ENCODE measurements at places on chromosomes 7 and 10. TPM values are rescaled to one million over a fixed set of nuclear protein-coding genes. Genes with fewer than 3 reads are reported as not detected.

The CYP3A4 gene
- not detected for total RNA-seq

GRCh38 chr10:72337039-72337629 is 17.6 kb downstream of the DNAJB12 start:
- H3K27me3 ChIP-seq = no peaks in the 10 kb centered on the region
- H3K36me3 ChIP-seq = peaks cover 10% of the 10 kb centered on the region
- H3K27ac ChIP-seq = peak overlapping the region; percentile 96
- peaks cover 64% of the 10 kb centered on the region for H3K4me1 ChIP-seq
- H3K4me3 ChIP-seq = no peak overlapping the region
- DNase-seq = peak; percentile 60

DNA sequence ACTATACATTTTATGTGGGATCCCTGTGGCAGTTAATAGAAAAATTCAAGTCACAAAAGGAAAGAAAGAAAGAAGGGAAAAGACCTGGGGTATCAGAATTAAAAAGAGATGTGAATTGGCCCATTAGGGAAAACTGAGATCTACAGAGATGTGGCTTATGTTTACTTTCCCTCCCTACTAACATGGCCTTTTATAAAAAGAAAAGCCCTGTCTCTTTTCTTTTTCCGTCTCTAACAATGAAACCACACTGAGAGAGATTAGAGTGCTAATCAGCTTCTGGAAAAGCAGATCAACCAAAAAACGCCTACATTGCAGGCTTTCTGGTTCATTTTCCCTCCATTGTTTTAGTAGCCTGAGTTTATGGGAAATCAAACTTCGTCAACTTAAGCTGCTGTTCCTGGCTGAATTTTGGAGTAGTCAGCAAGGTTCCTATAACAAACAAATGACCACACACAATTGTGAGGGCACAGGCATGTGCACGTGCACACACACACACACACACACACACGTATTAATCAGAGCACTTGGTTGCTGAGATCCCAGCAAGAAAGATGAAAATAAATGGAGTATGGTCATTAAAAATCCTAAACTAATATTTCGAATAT is 235.1 kb downstream of the SORCS1 start:
- H3K27ac ChIP-seq = no peak overlapping the region
- H3K4me1 ChIP-seq = no peaks in the 10 kb centered on the region
- no peaks in the 10 kb centered on the region for H3K27me3 ChIP-seq
- no peak overlapping the region for H3K4me3 ChIP-seq

- peak overlapping the region; percentile 96 for H3K27ac ChIP-seq
- no peaks in the 10 kb centered on the region for H3K36me3 ChIP-seq
- H3K4me1 ChIP-seq = peaks cover 66% of the 10 kb centered on the region
- peak overlapping the region; percentile 91 for H3K4me3 ChIP-seq
Observed at GRCh38 chr10:69090685-69091084, 2.8 kb downstream of the SRGN start.

DNA sequence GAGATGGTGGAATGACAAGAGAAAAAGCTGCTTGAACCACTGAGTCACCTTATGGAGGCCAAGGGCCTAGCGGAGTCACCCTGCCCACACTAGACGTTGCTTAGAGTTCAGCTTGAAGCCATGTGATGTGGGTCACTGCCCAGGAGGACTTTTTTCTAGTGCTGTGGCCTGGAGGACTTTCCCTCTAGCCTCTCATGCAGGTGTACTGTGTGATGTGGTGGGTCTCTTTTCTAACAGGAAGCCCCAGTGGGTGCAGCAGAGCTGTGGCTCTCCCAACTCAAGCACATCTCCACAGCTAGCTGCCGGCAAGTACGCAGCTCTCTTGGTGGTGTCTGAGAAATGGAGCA is 13.6 kb downstream of the POR start:
- peaks cover 12% of the 10 kb centered on the region for H3K4me1 ChIP-seq
- H3K36me3 ChIP-seq = no peaks in the 10 kb centered on the region
- DNase-seq = peak; percentile 45
- H3K27me3 ChIP-seq = no peaks in the 10 kb centered on the region
- peak overlapping the region; percentile 59 for H3K4me3 ChIP-seq

DNA sequence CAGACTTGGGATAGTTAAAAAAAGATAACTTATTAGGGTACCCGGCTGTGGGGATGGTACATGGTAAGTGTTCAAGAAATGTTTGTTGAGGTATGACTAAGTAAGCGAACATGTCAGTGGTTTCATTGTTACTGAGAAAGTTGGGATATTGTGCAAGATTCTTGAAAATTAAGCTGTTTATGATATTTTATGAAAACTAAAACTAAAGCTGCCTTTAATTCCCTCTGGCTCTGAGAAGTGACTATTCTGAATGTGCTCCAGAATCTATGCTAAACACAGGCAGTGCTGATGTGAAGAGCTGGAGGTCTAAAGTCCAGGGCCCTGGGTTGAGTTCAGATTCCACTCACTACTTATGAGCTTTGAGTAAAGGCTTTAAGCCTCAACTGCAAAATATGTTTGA is 72.9 kb downstream of the AOAH start:
- H3K4me1 ChIP-seq = peaks cover 55% of the 10 kb centered on the region
- H3K27me3 ChIP-seq = no peaks in the 10 kb centered on the region
- no peak for DNase-seq

- peak overlapping the region; percentile 22 for H3K4me3 ChIP-seq
- H3K36me3 ChIP-seq = no peaks in the 10 kb centered on the region
- no peaks in the 10 kb centered on the region for H3K27me3 ChIP-seq
- H3K4me1 ChIP-seq = peaks cover 9% of the 10 kb centered on the region
- peak; percentile 14 for DNase-seq
Observed at GRCh38 chr10:119608316-119609155, 11.8 kb upstream of the TIAL1 start.

The CTTNBP2 gene
- 0.05 TPM for total RNA-seq

The ANKRD2 gene
- total RNA-seq = not detected

The NEUROG3 gene
- total RNA-seq = not detected

- H3K4me1 ChIP-seq = peaks cover 16% of the 10 kb centered on the region
- no peak overlapping the region for H3K4me3 ChIP-seq
- no peak for DNase-seq
- peaks cover 3% of the 10 kb centered on the region for H3K36me3 ChIP-seq
- no peaks in the 10 kb centered on the region for H3K27me3 ChIP-seq
- no peak overlapping the region for H3K27ac ChIP-seq
Observed at GRCh38 chr7:30412782-30413504, 65.6 kb downstream of the NOD1 start.

DNA sequence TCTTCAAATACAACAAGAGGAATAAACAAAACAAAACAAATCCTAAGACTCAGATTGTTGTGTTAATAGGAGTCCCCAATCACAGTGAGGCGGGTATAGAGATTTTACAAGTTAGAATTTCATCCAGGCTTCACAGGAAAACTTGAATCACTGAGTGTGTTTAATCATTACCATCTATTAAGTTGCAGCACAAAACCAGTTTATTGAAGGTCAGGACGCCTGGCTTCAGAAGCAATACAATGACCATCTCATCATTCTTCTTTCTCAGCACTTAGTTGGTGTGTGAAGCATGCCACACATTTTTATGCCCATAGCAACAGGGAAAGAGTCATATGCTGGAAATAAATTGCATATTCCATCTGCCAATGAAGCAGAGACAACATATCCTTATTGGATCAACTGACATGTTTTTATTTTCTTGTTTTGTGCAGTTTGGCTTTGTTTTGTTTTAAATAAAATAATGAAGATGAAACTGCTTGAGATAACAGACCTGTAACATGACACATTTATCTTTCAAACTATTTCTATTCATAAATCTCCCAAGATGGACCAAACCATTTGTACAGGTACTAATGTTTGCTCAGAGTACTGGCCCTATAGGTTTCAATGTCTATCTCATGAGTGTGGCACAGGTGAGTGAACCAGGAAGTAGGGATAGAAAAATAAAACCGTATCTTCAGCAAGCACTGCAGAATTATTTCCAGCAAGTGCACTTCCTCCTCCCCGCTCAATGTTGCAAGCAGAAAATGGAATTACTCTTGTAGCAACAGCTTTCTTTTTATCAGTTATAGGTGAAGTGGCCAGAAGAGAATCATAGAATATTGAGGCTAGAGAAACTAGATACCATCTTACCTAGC is 40.4 kb downstream of the TAC1 start:
- peaks cover 15% of the 10 kb centered on the region for H3K27me3 ChIP-seq
- H3K36me3 ChIP-seq = no peaks in the 10 kb centered on the region
- DNase-seq = no peak
- H3K4me3 ChIP-seq = no peak overlapping the region
- H3K4me1 ChIP-seq = no peaks in the 10 kb centered on the region

DNA sequence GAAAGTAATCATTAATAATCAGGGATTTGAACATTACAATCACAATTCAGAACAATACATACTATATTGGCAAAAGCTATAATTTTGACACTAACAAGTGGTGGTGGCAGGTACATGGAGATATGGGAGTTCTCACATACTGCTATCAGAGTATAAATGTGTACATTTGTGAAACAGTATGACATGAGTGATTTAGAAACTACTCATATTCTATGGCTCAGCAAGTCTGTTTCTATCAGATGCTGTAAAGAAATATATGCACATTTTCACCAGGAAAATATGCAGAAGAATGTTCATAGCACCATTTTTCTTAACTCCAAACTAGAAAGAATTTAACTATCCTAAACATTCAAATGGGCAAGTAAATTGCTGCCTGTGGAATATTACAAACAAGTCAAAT is 620.0 kb downstream of the SH2D4B start:
- DNase-seq = no peak
- H3K36me3 ChIP-seq = no peaks in the 10 kb centered on the region
- no peak overlapping the region for H3K4me3 ChIP-seq
- no peaks in the 10 kb centered on the region for H3K4me1 ChIP-seq
- H3K27ac ChIP-seq = no peak overlapping the region
- no peaks in the 10 kb centered on the region for H3K27me3 ChIP-seq

The PON1 gene
- not detected for total RNA-seq

DNA sequence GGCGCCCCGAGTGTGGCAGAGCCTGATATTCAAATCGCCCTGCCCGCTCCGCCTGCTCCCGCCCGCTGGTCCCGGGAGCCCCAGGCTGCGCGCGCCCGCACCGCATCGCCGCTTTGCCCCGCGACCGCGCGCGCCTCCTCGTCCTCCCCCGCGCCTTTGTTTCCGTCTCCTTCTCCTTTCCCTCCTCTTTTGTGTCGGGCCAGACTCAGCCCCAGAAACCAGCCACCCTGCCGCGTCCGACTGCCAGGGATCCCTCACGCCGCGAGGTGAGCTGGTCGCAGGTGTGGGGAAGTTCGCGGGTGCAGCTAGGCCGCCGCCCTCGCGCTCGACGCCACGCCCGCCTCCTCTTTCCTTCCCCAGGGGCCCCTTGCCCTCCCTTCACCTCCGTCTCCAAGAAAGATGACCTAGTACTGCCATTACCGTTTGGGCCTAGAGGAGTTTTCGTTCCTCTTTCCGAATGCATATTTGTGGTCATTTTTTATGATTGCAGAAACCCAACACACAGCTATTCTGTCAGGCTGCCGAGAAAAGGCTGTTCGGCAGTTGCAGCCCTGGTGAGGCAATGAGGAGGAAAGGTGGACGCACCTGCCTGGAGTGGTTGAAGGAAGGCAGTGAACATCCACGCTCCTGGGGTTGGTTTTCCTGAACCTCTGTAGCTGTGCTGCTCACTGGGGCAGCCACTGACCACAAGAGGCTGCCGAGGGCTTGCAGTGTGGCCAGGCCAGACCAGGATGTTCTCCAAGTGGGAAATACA is 107.3 kb downstream of the SNX10 start:
- no peaks in the 10 kb centered on the region for H3K36me3 ChIP-seq
- peak overlapping the region; percentile 53 for H3K27ac ChIP-seq
- H3K27me3 ChIP-seq = peaks cover 31% of the 10 kb centered on the region
- peaks cover 20% of the 10 kb centered on the region for H3K4me1 ChIP-seq
- peak overlapping the region; percentile 94 for H3K4me3 ChIP-seq

The SPDYE6 gene
- not detected for total RNA-seq

The DBNL gene
- total RNA-seq = 184 TPM

- no peak overlapping the region for H3K4me3 ChIP-seq
- no peaks in the 10 kb centered on the region for H3K4me1 ChIP-seq
- H3K27ac ChIP-seq = no peak overlapping the region
- no peak for DNase-seq
- peaks cover 13% of the 10 kb centered on the region for H3K27me3 ChIP-seq
Observed at GRCh38 chr7:64182036-64182790, 24.8 kb upstream of the ZNF735 start.

DNA sequence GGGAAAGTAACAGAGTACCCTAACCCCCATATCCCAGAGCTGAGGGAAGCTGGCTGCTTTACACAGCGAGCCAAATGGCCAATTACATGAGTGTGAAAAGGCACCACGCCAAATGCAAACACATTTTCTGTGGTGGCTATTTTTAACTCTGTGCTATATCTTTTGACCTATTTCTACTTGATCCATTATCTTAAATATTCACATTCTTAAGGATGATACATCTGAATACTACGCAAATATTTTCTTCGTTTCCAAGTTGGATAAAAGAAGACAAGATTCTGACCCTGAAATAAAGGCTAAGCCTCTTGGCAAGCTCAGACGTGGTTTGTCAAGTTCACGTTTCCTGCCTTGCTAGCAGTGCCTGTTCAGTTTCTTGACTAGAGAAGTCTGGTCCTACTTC is 146.7 kb upstream of the TMEM196 start:
- no peak overlapping the region for H3K27ac ChIP-seq
- H3K4me1 ChIP-seq = no peaks in the 10 kb centered on the region
- no peak for DNase-seq
- H3K27me3 ChIP-seq = peaks cover 3% of the 10 kb centered on the region
- no peak overlapping the region for H3K4me3 ChIP-seq
- H3K36me3 ChIP-seq = no peaks in the 10 kb centered on the region

DNA sequence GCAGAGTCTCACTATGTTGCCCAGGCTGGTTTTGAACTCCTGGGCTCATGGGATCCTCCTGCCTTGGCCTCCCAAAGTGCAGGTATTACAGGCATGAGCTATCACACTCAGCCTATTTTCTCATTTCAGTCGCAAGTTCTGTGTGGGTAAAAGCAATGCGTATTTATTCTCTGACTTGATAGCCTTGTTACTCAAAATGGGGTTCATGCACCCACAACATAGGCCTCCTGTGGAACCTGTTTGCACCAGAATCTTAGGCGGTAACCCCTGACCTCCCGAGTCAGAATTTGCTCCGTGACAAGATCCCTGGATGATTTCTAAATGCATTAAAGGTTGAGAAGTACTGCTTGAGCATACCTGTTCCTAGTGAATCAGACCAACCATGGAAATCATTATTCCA is 7.3 kb downstream of the IL2RA start:
- DNase-seq = no peak
- H3K4me1 ChIP-seq = peaks cover 51% of the 10 kb centered on the region
- no peaks in the 10 kb centered on the region for H3K36me3 ChIP-seq
- peak overlapping the region; percentile 89 for H3K27ac ChIP-seq
- no peak overlapping the region for H3K4me3 ChIP-seq

The MSMB gene
- not detected for total RNA-seq

The CTAGE8 gene
- total RNA-seq = 1.3 TPM

GRCh38 chr10:127150136-127150535 is 46.3 kb downstream of the INSYN2A start:
- H3K4me3 ChIP-seq = no peak overlapping the region
- no peaks in the 10 kb centered on the region for H3K36me3 ChIP-seq
- no peaks in the 10 kb centered on the region for H3K4me1 ChIP-seq
- no peak overlapping the region for H3K27ac ChIP-seq
- no peak for DNase-seq
- no peaks in the 10 kb centered on the region for H3K27me3 ChIP-seq

Measured in naive thymus-derived CD8-positive, alpha-beta T cell (primary cell).